ENCODE measurements at places on chromosomes 6 and 20.

DNA sequence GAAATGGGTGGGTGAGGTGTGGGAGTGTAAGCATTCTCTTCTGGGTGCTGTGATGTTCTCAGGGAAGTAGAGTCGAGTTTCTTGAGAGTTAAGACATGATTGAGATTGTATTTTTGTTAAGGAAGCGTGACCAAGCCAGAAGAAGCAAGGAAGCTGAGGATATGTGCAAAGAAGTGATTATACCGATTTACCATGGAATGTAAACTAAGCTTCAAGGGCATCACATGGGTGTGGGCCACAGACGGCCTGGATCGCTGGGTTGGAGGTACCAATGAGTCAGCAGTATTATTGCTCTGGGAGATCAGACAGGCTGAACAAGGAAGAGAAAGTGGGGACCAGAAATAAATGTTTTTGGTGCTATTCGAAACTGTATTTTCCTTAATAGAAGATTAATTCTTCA lies 184.1 kb upstream of the GMDS start:
- no peak for DNase-seq

DNA sequence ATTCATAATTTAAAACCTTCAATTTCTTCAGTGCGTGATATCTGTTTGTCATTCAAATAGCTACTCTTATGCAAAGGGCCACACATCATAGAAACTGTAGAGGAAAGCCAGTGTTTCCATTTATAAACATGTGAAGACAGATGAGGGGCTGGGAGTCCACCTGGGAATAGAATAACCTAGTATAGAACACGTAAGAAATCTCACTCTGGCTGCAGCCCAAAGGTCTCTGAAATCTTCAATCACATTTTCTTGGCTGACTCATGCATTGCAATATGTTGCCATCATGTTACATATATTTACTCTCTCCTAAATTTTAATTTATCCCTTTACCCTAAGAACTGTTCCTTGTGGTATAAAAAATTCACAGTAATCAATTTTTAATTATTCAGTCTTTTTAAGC lies 123.2 kb downstream of the ELOVL4 start:
- no peak for DNase-seq

DNA sequence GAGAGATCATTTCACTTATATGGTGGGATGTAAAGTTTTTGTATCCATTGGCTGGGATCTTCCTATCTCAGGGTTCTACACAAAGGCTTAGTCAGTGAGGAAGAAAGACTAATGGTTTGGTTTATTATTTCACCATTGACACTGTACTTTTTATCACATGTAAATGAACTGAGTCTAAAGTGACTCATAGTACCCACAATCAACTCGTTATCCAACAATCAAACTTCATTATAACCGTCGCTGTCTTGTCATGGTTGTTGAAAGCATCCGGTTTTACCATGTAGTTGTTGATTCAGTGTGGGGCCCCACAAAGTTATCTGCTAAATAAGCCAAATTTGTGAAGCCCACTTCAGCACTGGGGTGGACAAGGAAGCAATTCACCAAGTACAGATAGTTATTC lies 55.8 kb upstream of the MTRF1L start:
- no peak for DNase-seq

- no peak for DNase-seq
Measured at GRCh38 chr20:45822857-45823256, 4.3 kb downstream of the TNNC2 start.

DNA sequence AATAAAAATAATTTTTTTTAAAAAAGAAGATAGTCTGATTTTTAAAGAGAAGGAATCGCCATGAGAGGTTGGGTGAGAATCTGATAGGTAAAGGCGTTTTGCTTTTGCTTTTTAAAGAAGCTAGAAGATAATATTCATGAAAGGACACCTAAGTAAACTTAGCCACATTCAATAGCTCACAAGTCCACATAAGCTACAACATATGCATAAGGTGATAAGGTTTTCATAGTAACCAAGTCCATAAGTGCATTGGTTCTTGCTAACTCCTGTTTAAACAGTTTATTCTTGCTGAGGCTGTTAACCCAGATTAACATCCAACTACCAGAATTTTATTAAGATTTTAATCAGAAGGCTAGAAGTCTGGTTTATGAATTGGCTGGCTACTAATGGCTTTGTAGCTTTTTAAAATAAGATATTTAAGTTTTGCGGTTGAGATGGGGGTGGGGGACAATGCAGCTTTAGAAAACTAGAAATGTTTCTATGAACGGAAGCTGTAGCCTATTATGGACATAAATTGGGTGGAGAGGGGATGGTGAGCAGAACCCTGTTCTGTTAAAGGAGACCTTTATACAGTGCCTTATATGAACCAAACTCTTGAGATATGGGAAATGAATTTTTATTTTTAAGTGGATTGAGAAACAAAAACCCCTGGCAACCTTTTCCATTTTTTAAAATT lies 235.1 kb downstream of the ZFAND3 start:
- DNase-seq, result no peak

DNA sequence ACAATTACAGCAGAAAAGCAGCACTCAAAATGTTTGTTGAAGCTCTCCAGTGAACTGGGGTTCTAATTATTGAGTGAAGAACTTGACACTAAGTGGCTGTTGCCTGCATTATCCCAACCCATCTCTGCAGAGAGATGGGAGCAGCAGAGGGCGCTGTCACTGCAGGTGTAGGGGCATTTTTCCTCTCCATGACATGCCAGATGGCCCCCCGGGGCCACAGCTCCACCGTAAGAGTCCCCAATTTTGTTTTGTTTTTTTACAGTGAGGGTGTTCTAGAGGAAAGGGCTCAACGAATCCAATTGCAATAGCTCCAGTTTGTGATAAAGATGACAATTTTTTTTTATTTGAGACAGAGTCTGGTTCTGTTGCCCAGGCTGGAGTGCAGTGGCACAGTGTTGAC lies 1.9 kb upstream of the FUCA2 start:
- no peak for DNase-seq

Data from nucleus accumbens (tissue), 56 donors.